ENCODE measurements at places on chromosomes 5 and 9.

DNA sequence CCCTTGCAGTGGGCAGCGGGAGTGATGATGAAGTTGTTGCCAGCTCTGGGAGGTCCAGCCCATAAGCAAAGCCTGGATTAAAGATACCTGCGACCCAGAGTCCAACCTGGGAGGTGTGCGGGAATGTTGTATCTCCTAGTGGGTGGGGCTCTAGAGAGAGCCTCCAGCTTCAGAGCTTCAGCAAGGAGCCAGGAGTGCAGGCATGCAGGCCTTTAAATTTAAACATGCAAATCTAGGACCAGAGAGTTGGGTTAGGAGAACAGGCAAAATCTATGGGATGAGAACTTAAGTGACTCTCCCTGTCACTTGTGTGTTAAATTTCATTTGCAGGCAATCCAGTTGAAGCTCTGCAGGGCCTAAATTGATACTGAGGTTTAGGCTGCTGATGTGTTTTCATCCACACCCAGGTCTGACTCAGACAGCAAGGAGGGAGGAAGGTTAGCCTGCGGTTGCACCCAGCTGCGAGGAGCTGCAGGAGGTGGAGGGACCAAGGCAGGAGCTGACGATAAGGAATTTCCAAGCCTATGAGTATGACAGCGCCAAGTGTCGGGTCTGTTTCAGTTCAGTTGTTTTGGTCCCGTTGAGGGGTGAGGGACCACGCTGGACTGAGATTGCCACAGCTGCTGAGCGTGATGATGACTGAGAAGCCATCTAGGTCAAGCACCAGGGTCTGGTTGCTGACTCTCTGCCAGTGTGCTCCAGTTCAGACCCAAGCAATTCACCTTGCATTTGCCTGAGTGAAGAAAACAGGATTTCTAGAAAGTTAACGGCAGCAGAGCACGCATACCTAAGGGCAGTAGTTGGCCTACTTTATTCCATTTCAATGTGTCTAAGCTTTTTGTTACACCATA lies 243.0 kb downstream of the ICE1 start:
- no peak for DNase-seq

DNA sequence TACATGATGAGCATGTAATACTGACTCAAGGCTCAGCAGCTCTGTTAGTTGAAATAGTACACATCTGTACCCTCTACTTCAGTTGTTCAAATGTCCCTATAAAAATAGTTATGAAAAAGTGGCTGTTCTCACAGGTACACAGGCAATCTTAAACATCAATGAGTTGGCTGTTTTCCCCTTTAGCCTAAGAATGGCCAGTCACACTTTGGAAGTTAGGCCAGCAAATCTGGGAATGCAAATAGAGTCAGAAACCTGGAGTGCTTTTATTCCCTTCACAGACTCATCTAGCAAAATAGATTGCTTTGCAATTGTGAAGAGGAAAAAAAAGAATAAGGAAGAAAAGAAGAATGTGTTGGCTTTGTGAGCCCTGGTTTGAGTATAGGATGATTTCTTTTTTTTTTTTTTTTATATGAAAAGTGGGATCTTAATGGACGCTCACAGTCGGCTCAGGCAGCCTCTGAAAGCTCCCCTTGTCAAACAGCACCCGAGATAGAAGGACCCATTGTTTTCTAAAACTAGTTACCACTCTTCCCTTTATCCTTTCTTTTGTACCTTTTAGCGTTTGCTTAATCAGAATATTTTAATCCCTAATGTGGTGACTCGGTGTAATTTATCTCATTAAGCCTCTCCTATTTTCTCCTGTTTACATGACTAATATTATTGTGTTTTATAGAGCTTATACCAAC lies 27.9 kb upstream of the TLE1 start:
- no peak for DNase-seq

- DNase-seq = peak; percentile 72
These were observed 482.6 kb downstream of the PTPRD start for GRCh38 chr9:10130061-10130675.

- DNase-seq = peak; percentile 70
These were observed 317.2 kb downstream of the DEPDC1B start for GRCh38 chr5:60382716-60383115.

- no peak for DNase-seq
These were observed 76.5 kb upstream of the NR3C1 start for GRCh38 chr5:143480001-143480400.

GRCh38 chr9:21730899-21731298 lies 71.5 kb upstream of the MTAP start:
- DNase-seq = no peak

GRCh38 chr9:111904891-111905291 lies 8.3 kb downstream of the UGCG start:
- DNase-seq = no peak

DNA sequence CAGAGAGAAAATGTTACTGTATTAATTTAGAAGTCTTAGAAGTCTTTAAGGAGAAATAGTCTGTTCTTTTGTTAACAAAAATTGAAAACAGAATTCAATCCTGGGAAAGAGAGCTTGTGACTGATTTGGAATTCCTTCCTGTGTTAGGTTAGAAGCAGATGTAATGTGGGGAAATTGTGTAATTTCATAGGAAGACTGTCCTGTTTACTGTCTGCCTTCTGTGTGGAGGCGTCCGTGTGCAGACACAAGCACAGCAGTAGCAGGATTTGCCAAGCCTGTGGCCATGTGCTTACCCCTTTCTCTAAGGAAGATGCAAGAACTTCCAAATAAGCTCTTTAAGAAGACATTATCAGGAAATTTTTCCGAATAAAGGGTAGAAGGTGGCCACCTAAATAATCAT lies 36.7 kb upstream of the F2R start:
- DNase-seq = peak; percentile 40

GRCh38 chr5:17440766-17441165 lies 57.3 kb upstream of the TAF11L2 start:
- DNase-seq = peak; percentile 72

GRCh38 chr5:464843-465590 lies 22.0 kb downstream of the EXOC3 start:
- DNase-seq = no peak

DNA sequence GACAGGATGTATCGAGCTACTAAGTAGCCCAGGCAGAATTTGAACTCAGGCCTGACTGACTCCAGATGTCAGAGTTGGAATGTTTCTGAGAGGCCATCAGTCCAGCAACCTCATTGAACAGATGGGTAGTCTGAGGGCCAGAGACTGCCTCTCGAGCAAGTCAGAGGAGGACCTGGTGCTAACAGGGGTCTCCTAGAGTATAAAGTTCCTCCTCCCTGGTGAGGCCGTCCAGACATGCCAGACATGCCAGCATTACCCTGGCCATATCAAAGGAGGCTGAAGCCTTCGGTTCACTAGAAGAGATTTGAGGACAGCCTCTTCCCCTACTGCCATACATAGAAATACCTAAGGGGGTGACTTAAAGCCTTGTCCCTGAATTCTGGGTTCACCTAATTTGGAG lies 81.2 kb downstream of the ZNF618 start:
- no peak for DNase-seq

DNA sequence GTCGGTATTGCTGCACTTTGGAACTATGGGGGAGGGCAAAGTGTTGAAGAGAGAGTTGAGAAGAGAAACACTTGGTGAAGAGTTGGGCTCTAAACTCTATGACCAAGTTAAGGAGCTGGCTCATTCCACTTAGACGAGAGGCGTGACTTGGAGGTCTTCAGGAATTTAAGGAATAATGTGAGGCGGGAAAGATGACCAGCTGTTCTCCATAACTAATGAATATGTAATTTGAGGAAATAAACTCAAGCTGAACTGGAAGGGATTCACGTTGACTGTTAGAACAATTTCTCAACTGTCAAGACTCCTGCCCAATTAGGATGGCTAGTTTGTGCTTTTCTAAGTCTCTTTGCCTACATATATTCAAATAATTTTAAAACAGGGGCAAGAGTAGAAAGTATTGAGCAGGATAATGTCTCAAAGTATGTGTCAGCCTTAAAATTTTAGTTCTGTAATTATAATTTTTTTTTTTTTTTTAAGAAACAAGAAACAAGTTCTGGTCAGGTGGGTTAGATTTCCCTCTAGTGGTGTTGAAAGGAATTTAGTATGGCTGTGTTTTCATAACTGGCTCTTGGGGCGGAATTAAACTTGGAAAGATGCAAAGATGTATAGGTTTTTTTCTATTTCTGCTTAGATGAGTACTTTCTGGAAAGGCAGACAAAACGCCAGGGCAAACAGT lies 33.4 kb downstream of the TMEM252 start:
- peak; percentile 53 for DNase-seq

DNA sequence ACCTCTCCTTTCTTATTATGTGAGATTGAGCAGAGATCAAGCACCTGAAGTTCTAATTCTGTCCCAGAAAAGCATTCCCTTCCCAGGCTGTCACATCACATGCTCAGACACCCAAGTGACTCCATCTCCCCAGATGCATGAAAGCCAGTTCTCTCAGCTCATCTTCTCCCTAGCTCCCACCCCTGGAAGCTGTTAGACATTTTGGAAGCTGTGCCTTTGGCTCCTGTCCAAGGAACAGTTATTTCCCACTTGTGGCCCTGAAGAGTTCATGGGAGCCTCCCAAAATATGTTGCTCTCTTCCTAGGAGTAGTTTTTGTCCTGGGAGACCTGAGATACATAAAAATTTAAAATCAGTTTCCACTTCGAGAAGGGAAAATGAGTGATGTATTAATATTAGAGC lies 161.4 kb upstream of the GAS1 start:
- DNase-seq = no peak

- DNase-seq = peak; percentile 28
These were observed 633 bp upstream of the PPP1R26 start for GRCh38 chr9:135478829-135479468.

DNA sequence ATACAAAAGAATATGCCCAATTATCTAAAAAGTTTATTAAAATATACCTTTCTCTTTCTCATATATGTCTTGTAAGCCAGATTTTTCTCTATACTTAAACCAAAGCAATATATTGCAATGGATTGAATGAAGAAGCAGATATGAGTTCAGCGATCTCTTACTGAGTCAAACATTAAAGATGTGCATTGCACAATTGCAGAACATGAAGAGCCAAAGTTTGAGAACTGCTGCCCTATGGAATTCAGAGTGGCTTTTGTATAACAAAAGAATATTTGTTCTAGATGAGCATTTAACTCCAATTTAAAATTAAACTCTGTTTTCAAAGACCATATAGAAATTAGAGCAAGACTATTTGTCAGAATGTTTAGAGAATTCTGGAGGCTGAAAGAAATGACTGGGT lies 519.0 kb upstream of the DAB2 start:
- DNase-seq = peak; percentile 15

DNA sequence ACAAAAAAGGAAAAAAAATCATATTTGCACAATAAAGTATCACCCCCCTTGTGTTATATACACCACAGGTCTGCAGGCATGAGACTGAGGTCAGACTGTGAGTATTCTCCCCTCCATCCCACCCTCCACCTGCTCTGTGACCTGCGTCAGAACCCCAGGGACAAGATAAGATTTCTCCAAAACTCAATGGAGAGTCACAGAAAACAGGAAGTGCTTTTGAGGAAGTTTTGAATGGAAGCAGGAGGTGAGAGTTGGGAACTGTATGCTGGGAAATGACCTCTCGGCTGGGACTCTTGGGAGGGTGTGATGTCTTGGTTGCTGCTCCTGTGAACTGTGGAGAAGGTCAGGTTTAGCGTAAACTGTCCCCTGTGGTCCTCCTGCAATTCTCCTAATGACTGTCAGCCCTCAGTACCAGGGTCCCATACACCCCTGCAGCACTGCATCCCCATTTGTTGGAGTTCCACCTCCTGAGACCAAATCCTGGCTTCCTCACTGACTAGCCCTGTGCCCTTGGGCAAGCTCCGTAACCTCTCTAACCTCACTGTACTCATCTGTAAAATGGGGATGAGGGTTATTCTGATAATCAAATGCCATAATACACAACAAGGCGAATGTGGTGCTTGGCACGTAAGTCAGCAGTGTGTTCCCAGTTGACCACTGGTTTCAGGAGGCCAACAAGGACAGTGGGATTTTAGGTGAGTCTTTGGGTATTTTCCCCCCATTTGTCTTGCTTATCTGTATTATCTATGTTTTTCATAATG lies 6.9 kb upstream of the CTSL start:
- DNase-seq = no peak

DNA sequence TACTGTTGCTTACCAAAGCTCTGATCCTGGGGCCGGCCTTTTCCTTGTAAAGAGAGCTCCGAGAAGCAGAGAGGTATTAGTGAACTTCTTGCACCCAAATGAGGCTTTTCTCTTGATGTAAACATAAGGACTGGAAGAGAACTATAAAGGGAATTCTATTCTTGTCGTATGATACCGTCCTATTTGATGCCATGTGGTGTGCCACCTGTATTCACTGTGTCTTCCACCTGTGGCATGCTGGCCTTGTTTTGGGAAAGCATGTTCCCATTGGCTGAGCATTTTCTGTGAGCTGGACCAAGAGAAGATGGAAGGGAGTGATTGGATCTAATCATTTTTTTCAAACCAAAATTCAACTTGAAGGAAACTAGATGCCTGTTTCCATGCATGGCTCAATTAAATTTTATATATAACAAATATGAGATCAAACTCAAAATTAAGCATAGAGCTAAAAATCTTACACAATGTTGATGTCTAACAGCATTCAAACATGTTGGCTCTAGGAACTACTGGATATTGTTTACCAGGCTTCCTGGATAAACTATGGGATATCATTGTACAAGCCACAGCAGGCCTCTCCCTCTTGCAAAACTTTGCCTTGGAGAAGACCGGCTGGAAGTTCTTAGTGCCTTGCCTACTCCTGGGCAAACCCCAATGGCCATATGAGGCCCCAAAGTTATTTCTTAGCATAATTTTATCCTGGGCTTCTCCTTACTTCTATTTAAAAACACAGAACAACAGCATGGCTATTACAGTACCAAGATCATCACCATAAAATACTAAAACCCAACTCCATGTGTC lies 115.3 kb downstream of the TSSK1B start:
- no peak for DNase-seq

DNA sequence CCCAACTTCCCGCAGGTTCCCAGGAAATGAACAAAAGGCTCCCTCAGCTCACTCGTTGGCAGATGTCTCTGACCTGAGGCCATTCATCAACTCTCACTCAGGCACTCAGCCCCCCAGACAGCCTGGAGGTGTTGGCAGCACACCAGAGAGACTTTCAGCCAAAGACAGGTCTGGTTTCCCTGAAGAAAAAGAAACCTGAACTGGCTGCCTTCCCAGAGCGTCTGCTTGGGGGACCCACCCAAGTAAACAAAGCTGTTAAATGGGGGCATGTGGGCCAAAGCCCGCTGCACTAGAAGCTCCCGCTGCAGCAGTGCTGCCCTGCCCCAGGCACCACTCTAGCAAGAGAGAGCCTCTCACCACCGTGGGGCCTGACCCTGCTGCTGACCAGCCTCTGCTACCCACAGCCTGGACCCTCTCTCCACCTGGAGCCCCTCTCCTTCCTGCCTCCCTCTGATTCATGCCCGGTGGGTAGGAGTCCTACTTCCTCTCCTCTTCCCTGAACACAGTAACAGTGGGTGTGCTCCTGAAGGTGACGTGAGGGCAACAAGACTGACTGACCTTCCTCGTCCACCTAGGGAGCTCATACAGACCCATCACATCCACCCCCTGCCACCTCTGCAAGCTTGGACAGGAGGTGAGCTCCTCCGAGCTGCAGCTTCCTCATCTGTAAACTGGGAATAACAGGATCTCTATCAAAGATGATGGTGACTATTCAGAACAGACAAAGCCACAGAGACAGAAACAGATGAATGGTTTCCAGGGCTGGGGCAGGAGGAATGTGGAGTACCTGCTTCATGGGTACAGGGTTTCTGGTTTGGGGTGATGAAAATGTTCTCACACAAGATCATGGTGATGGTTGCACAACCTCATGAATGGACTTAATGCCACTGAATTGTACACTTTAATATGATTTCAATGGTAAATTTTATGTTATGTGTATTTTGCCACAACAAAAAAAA lies 31.0 kb upstream of the GABRP start:
- DNase-seq = no peak

Measured in fibroblast of the aortic adventitia (primary cell).